ENCODE measurements at places on chromosomes 6 and 20. TPM values are rescaled to one million over a fixed set of nuclear protein-coding genes. Genes with fewer than 3 reads are reported as not detected.

Gene CST2
- not detected for total RNA-seq

Gene TREM1
- not detected for total RNA-seq

Gene LAMP5
- not detected for total RNA-seq

Gene ACSS2
- total RNA-seq: 14.2 TPM

Gene IPCEF1
- total RNA-seq: 24.3 TPM

Gene PDRG1
- 17.7 TPM for total RNA-seq

Gene DOP1A
- 7.7 TPM for total RNA-seq

Gene OPN5
- not detected for total RNA-seq

Gene TRAM2
- total RNA-seq: 1.0 TPM

Gene VGLL2
- not detected for total RNA-seq

Gene TBXT
- not detected for total RNA-seq

Gene ULBP1
- 2.5 TPM for total RNA-seq

GRCh38 chr6:23388086-23388783, 737.8 kb upstream of the NRSN1 start:
- no peaks in the 10 kb centered on the region for H3K27me3 ChIP-seq
- H3K4me1 ChIP-seq: no peaks in the 10 kb centered on the region
- H3K36me3 ChIP-seq: no peaks in the 10 kb centered on the region
- H3K27ac ChIP-seq: no peak overlapping the region

DNA sequence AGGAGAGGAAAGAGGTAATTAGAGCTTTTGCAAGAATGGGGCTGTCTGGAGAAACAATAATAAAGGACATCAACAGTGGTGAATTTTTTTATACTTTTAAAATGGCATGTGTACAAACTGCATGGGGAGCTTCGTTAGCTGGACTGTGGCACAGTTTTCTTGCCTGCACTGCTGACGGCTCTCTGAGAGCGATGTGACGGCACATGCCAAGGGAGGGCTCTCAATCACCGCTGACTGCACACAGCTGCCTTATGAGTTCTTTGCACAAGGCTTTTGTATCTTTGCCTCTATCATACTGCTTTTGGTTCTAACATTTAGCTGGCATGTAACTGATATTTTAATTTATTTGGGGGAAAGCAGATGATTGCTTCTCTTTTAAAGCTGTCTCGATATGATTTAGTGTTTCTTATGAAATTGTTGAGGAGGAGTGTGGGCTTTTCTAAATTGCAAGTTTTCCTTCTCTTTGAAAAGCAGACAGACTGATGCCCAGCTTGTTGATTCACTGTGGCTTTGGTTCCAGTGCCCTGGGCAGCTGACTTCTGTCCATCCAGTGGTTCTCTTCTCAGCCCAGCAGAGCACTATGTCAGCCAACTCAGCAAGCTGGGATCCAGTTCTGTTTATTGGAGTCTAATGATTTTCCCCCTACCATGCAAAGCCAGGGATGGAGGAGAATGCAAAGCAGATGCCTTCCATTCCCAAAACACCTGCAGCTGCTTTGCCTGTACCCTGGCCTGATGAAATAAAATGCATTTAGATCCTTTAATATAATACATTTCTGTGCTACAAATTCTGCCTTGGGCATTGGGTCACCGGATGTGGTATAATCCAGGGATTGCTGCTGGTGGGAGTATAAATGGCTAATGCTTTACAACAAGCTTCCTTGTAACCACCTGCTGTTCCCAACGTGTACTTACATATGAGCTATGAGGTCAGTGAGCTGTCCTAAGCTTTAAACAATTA, 323.9 kb downstream of the ZFAND3 start:
- no peaks in the 10 kb centered on the region for H3K27me3 ChIP-seq
- H3K36me3 ChIP-seq: peaks cover 2% of the 10 kb centered on the region
- no peaks in the 10 kb centered on the region for H3K4me1 ChIP-seq

GRCh38 chr6:168221000-168221399, 98.6 kb downstream of the DACT2 start:
- H3K4me1 ChIP-seq: no peaks in the 10 kb centered on the region
- peaks cover 3% of the 10 kb centered on the region for H3K27me3 ChIP-seq
- no peaks in the 10 kb centered on the region for H3K36me3 ChIP-seq
- DNase-seq: no peak
- no peak overlapping the region for H3K4me3 ChIP-seq

- H3K36me3 ChIP-seq: no peaks in the 10 kb centered on the region
- H3K27ac ChIP-seq: no peak overlapping the region
- H3K4me1 ChIP-seq: no peaks in the 10 kb centered on the region
- no peaks in the 10 kb centered on the region for H3K27me3 ChIP-seq
- H3K4me3 ChIP-seq: no peak overlapping the region
Observed at GRCh38 chr6:141957271-141957670, 175.5 kb upstream of the GJE1 start.

- no peak overlapping the region for H3K4me3 ChIP-seq
- H3K36me3 ChIP-seq: no peaks in the 10 kb centered on the region
- H3K4me1 ChIP-seq: no peaks in the 10 kb centered on the region
- no peaks in the 10 kb centered on the region for H3K27me3 ChIP-seq
Observed at GRCh38 chr6:114449659-114450058, 106.8 kb upstream of the HS3ST5 start.

DNA sequence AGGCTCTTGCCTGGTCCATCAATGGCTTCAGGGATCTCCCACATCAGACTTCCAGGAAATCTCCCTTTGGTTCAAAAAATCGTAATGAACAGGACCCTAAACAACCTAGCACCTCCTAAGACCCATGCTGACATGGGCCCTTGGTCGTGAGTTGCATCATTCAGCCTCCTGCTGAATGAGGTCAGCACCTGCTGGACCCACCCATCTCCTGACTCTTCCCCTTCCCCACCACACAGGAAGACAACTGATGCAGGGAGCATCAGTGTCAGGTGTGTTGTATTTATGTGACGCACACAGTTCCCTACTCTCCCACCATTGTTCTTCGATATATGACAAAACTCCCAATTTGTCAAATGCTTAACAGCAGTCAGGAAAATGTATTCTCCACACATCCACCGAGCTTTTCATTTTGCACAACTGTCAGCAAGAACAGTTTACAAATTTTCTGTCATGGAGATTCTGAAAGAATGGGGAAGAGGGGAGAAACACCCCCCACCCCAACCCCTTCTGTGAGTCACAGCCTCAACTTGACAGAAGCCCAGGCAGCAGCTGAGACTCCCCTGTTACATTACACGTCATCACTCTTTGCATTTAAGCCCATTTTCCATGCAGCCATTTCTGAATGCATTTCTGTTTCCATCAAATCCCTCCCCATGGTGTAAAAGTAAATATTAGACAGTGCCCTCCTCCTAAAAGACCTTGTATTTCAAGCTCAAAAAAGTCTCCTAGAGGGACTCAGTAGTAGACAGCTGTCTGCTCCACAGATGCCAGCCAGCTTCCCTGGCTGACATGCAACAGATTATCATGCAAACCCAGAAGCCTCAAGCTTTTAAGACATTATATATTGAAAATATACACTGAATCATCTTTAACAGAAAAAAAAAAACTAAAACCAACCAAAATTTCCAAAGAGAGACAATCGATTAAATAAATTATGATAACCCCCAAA, 577.5 kb downstream of the PTPRT start:
- H3K27ac ChIP-seq: no peak overlapping the region
- H3K27me3 ChIP-seq: no peaks in the 10 kb centered on the region
- no peak overlapping the region for H3K4me3 ChIP-seq
- H3K36me3 ChIP-seq: no peaks in the 10 kb centered on the region
- no peaks in the 10 kb centered on the region for H3K4me1 ChIP-seq
- DNase-seq: no peak

GRCh38 chr6:50707652-50708300, 5.5 kb upstream of the TFAP2D start:
- H3K4me1 ChIP-seq: no peaks in the 10 kb centered on the region
- H3K27ac ChIP-seq: no peak overlapping the region
- H3K36me3 ChIP-seq: no peaks in the 10 kb centered on the region
- peaks cover 48% of the 10 kb centered on the region for H3K27me3 ChIP-seq
- no peak for DNase-seq

GRCh38 chr20:61251529-61252393, at the start of gene CDH4:
CDH4 (plus strand) TSS chr20:61252261.
- H3K4me3 ChIP-seq: no peak within 1 kb of the TSS
- no peaks in the 10 kb centered on the region for H3K36me3 ChIP-seq
- peaks cover 43% of the 10 kb centered on the region for H3K27me3 ChIP-seq
- DNase-seq: no peak

GRCh38 chr6:16559071-16559470, 202.2 kb downstream of the ATXN1 start:
- H3K36me3 ChIP-seq: peaks cover 5% of the 10 kb centered on the region
- no peak overlapping the region for H3K4me3 ChIP-seq
- no peaks in the 10 kb centered on the region for H3K4me1 ChIP-seq
- no peaks in the 10 kb centered on the region for H3K27me3 ChIP-seq

GRCh38 chr6:162488444-162488843, 239.1 kb downstream of the PRKN start:
- no peaks in the 10 kb centered on the region for H3K27me3 ChIP-seq
- H3K4me3 ChIP-seq: no peak overlapping the region
- H3K4me1 ChIP-seq: no peaks in the 10 kb centered on the region
- no peak overlapping the region for H3K27ac ChIP-seq
- H3K36me3 ChIP-seq: no peaks in the 10 kb centered on the region

DNA sequence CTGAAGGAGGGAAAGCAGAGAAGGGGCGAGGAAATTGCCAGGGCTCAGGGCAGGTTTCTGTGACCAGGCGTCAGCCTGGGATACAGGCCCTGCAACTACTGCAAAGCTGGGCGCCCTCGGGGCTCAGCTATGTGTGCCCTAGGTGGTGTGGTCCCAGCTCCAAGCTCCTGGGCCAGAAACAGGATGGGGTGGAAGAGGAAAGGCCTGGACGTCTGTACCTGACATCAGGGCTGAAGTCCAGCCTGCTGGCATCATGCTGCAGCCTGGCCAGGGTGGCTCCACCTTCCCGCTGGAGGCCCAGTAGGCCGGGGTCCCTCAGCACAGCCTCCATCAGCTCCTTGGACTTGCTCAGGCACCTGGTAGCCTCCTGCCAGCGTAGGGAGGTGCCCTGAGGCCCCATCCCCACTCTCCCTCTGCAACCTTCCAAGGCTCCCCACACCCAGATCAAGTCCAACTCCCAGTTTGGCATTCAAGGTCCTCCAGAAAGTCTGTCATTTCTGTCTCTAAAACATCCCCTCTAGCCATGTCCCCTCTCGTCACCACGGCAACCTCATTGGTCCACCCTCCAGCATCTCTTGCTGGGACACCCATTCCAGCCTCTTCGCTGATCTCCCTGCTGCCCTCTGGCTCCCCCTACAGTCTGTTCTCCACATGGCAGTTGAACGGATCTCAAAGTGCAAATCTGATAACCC, 38.2 kb downstream of the KIAA1755 start:
- H3K4me1 ChIP-seq: no peaks in the 10 kb centered on the region
- peak; percentile 75 for DNase-seq
- no peaks in the 10 kb centered on the region for H3K36me3 ChIP-seq
- no peak overlapping the region for H3K4me3 ChIP-seq
- H3K27me3 ChIP-seq: no peaks in the 10 kb centered on the region

- peak; percentile 36 for DNase-seq
- no peak overlapping the region for H3K27ac ChIP-seq
- H3K36me3 ChIP-seq: no peaks in the 10 kb centered on the region
- peaks cover 64% of the 10 kb centered on the region for H3K27me3 ChIP-seq
Observed at GRCh38 chr6:21664314-21665109, 71.0 kb downstream of the SOX4 start.

DNA sequence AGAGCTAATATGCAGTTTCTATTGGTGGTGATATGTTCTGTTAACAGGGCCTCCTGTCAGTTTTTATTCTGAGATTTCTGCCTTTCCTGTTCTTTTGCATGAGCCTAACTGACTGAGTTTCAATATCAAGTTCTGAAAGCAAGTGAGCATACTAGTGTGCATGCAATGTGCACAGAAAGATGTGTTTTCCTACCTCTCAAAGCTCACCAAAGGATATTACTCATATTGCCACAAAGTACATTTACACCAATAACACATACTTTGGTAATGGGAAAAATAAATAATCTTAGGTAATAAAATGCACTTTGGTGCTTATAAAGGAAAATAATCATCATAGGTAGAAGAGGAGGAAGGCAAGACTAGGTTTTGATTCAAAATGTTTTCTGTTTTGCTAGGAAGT, 195.0 kb downstream of the KHDC1L start:
- H3K36me3 ChIP-seq: no peaks in the 10 kb centered on the region
- no peak for DNase-seq
- H3K4me3 ChIP-seq: no peak overlapping the region
- peaks cover 8% of the 10 kb centered on the region for H3K4me1 ChIP-seq
- H3K27ac ChIP-seq: no peak overlapping the region
- H3K27me3 ChIP-seq: no peaks in the 10 kb centered on the region

DNA sequence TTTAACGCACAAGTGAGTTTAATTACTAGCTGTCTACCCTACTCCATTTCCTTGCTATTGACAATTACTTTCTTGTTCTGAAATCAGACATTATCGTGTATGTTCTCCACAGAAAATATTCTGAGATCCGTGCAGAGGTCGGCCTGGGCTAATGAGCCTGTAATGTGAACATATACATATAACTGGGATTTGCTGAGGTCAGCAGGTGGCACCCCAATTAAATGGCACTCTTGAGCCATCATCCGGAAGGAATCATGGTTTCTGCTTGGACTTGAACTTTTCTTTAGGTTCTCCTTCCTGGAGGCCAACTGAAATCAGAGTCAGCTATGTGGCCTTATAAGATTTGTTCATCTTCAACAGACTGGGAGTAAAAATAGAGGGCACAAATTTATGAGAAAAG, 3.6 kb downstream of the HLA-DQB1 start:
- H3K4me3 ChIP-seq: no peak overlapping the region
- peaks cover 2% of the 10 kb centered on the region for H3K36me3 ChIP-seq
- DNase-seq: no peak
- H3K27ac ChIP-seq: no peak overlapping the region

GRCh38 chr6:144897441-144897921, 612.3 kb downstream of the UTRN start:
- no peak for DNase-seq
- no peaks in the 10 kb centered on the region for H3K36me3 ChIP-seq
- H3K4me1 ChIP-seq: peaks cover 5% of the 10 kb centered on the region
- peaks cover 2% of the 10 kb centered on the region for H3K27me3 ChIP-seq

GRCh38 chr20:49888212-49889000, 26.9 kb downstream of the SPATA2 start:
- no peaks in the 10 kb centered on the region for H3K27me3 ChIP-seq
- H3K4me3 ChIP-seq: no peak overlapping the region
- H3K36me3 ChIP-seq: peaks cover 9% of the 10 kb centered on the region
- DNase-seq: peak; percentile 76

GRCh38 chr20:63756648-63756991, 17.0 kb downstream of the SLC2A4RG start:
- peaks cover 11% of the 10 kb centered on the region for H3K4me1 ChIP-seq
- no peaks in the 10 kb centered on the region for H3K27me3 ChIP-seq
- no peak overlapping the region for H3K27ac ChIP-seq
- H3K4me3 ChIP-seq: no peak overlapping the region

GRCh38 chr20:61561111-61561830, 309.2 kb downstream of the CDH4 start:
- no peak overlapping the region for H3K4me3 ChIP-seq
- no peak overlapping the region for H3K27ac ChIP-seq
- no peaks in the 10 kb centered on the region for H3K4me1 ChIP-seq
- H3K36me3 ChIP-seq: no peaks in the 10 kb centered on the region

DNA sequence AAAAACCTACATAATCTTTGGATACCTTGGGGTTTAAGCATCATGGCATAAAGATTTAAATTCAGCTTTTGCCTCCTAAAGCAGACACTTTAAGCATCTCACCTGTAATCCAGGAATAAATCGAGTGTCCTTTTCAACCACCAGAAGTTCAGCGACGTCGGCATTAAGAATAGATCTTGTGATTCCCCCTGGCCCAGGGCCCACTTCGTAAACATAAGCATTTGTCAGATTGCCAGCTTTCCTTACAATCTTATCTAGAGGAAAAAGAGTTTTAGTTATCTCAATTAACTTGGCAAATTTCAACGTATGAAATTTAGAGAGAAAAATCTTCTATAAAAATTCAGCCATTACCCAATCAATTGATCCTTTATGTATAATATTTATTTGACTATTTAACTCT, 3.2 kb downstream of the TFB1M start:
- DNase-seq: no peak
- H3K36me3 ChIP-seq: peaks cover 46% of the 10 kb centered on the region
- H3K4me1 ChIP-seq: peaks cover 42% of the 10 kb centered on the region
- H3K4me3 ChIP-seq: no peak overlapping the region

Measured in activated CD8-positive, alpha-beta T cell treated with anti-CD3 and anti-CD28 coated beads for 36 hours (primary cell).